ENCODE measurements at places on chromosomes 12 and 14.

DNA sequence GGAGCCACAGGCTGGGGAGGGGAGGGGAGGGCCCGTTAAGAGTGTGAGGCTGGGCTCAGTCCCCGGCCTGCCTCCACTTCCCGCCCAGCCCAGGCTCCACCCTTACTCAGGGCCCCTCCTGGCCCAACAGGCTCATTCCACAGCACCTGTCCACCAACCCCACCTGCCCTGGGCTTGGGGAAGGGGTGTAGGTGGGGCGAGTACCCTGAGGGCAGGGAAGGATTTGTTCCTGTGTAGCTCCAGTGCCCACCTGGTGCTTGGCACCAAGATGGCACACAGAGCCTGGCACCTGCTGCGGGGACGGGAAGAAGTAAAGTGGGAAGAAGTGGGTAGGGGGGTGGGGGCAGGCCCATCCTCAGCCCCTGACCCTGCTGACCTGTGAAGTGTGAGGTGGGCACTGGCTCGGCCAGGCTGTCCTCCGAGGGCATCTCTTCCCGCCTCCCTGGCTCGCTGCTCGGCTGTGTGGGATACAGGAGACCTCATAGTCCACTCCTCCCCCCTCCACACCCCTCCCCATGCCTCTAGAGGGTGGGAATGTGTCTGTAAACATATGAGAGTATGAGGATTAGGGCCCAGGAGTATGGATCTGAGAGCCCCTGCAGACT, 35.1 kb downstream of the NCKAP5L start:
- no peak overlapping the region for H3K4me3 ChIP-seq
- no peak overlapping the region for H3K27ac ChIP-seq
- H3K4me1 ChIP-seq: peaks cover 12% of the 10 kb centered on the region

- DNase-seq: no peak
- H3K27me3 ChIP-seq: no peaks in the 10 kb centered on the region
- H3K36me3 ChIP-seq: no peaks in the 10 kb centered on the region
Observed at GRCh38 chr12:77949943-77950342, 119.2 kb downstream of the NAV3 start.

- no peaks in the 10 kb centered on the region for H3K4me1 ChIP-seq
- H3K36me3 ChIP-seq: no peaks in the 10 kb centered on the region
- no peak overlapping the region for H3K4me3 ChIP-seq
- no peak for DNase-seq
- H3K27me3 ChIP-seq: no peaks in the 10 kb centered on the region
Observed at GRCh38 chr14:21120686-21121085, 19.8 kb downstream of the TMEM253 start.

GRCh38 chr14:51176839-51177238, 63.2 kb upstream of the TMX1 start:
- no peaks in the 10 kb centered on the region for H3K36me3 ChIP-seq
- H3K27me3 ChIP-seq: no peaks in the 10 kb centered on the region
- H3K4me3 ChIP-seq: no peak overlapping the region
- H3K4me1 ChIP-seq: no peaks in the 10 kb centered on the region

DNA sequence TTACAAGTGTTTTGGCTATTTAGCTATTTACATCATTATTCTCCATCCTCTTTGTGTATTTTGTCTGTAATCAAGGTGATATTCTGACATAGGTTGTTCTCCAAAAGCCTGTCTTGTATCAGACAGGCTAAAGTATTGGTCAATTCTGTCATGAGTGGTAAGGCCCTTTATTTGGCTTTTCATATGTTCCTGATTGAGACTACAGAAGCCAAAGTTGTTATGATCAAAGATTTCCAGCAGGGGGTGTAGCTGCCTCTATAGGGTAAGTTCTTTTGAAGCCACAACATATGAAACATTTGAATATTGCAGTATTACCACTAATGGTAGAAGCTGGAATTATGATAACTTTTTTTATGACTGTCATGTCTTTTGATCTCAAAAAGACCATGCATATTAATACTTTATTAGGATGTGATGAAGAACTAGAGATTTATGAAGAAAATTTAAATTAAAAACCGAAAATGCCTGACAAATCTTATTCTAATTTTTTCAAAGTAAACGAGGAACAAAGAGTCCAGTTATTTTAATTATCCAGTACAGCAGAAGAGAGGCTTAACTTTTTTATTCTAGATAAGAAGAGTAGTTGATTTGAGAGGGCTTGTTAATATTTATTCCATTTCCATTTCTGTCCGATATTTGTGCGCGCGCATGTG, 3.4 kb upstream of the ARHGAP5 start:
- no peak overlapping the region for H3K4me3 ChIP-seq
- DNase-seq: peak; percentile 79
- no peaks in the 10 kb centered on the region for H3K36me3 ChIP-seq
- no peaks in the 10 kb centered on the region for H3K27me3 ChIP-seq
- peaks cover 12% of the 10 kb centered on the region for H3K4me1 ChIP-seq

DNA sequence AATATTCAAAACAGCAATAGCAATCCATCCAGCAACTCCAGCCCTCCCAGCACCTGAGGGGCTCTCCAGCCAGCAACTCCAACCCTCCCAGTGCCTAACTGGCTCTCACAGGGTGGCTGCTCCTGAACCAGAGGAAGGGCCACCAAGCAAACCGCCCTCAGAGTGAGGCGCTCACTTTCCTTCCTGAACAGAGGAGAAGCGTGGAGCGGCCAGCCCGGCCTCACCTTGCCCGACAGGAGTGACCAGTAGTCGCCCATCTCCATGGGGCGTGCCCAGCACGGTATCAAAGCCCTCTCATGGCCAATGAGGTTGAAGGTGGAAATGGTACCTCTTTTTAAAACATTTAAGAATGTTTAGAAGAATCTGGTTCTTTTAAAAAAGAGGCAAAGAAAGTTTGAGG, 27.4 kb downstream of the CDC42BPB start:
- no peak overlapping the region for H3K4me3 ChIP-seq
- no peaks in the 10 kb centered on the region for H3K4me1 ChIP-seq
- no peak for DNase-seq
- no peaks in the 10 kb centered on the region for H3K36me3 ChIP-seq
